Stimulated activated CD4-positive, alpha-beta T cell treated with anti-CD3 and anti-CD28 coated beads, Interleukin-4, amount 100 ng/mL, for 24 hours (primary cell): ENCODE measurements at places on chromosomes 12 and 14.

DNA sequence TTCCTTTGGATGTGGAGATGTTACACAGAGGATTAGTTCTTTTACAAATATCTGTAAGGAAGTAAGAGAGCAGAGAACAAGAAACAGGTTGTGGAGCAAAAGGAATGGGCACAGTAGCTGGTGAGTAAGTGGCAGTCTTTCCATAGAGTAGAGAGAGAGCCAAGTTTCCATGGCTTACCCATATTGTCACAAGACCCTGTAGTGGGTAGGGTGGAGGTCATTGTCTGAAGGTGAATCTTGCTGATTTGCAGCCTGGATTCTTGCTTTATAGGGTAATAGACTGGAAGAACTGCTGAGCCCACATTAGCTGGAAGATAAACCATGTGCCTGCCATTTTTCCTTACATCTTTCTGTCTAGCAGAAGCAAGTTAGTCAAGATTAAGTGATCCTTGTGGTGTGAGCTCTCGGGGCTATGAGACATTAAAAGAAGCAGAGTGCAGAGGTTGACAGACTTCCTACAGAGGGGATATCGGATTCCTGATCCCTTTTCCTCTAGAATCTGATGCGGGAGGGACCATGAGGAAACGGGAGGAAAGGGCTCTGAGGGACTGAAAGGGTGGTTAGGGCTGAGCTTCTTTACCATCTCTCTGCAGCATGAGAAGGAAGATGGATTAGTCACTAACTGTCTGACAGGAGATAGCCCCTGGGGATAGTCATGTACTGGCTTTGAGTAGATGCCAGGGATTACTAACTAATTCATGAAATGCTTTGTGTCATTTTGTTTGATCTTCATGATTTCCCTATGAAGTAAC is 44.0 kb upstream of the LRTM2 start:
- DNase-seq, result no peak

- no peak for DNase-seq
Measured at GRCh38 chr14:29821242-29821641, 106.4 kb downstream of the PRKD1 start.

GRCh38 chr14:58491593-58491992 is 64.1 kb downstream of the KIAA0586 start:
- DNase-seq, result no peak

GRCh38 chr12:65308006-65308405 is 29.5 kb downstream of the MSRB3 start:
- no peak for DNase-seq

- DNase-seq, result no peak
Measured at GRCh38 chr12:130501821-130502220, 164.1 kb downstream of the PIWIL1 start.

- no peak for DNase-seq
Measured at GRCh38 chr12:48022676-48023385, 18.6 kb upstream of the COL2A1 start.

DNA sequence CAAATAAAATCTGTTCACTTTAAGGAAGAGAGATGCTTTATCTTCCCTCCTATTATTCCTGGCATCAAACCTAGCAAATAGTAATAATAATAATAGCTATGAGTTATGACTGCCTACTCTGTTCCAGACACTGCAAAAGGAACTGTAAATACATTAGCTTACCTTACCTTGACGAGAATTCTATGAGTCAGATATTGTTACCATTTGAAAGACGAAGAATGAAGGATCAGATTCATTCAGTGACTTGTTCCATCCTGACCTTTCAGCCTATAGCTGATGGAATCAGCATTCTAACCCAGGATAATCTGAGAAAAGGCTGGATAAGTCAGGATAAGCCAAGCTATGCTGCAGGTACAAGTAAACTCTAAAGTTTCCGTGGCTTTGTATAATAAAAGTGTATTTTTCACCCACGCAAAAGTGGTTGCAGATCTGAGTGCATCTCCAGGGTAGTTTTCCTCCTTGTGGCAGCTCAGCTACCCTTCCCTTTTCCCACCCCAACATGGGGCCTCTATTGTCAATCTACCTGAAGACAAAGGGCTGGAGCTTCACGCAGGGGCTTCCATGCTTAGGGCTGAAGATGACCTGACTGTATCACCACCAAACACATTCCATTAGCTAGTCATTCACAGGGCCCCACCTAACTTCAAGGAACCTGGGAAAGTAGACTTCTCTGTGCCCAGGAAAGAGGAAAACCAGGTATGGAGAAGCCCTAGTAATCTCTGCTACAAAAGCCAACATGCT is 57.2 kb upstream of the CCND2 start:
- DNase-seq, result no peak

DNA sequence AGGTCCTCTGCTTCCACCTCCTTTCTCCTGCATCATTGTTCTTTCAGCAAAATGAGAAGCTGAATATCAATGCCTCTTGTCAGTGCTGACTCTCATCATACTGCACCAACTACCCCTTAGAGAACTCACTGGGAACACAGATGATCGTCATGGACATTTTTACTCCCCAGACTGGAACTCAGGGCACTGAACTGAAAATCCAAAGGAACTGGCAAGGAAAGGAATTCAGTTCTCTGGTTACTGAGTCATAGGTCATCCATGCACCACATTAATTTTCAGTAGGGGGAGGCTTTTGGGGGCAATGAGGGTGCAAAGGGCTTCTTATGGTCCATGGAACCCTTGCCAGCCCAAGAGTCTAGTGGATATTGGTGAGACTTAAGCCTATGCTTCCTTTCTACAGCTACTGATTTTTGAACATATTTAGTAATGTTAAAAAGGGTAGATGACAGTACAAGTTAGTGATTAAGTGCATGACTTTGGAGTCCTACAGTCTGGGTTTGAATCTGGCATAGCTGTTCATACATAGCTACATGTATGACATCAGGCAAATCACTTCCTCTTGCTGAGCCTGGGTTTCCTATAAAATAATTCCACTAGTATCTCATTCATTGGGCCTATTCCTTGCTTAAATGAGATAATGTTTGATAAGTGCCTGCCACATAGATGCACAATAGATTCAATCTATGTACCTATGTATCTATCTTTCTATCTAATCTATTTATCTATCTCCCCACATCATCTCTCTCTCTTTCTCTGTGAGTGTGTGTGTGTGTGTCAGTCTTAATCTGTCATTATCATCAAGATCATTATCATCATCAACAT is 29.2 kb downstream of the BBS10 start:
- no peak for DNase-seq

DNA sequence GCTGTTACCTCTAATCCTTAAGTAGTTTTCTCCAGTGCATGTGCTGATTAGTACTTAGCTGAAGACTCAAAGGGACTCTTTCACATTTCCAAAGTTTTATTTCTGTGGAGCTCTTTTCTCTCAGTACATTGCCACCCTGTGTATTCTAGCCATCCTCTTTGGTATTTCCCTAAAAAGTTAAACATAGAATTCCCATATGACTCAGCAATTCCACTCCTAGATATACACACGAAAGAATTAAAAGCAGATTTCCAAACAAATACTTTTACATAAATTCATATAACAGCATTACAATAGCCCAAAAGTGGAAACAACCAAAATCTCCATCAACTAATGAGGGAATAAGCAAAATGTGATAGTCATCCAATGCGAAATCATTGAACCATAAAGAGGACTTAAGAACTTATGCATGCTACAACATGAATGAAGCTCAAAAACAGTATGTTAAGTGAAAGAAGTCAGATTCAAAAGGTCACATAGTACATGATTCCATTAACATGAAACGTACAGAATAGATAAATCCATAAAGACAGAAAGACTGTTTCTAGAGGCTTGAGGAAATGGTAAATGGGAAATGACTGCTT is 9.0 kb upstream of the NOVA1 start:
- no peak for DNase-seq

GRCh38 chr12:103652808-103653207 is 65.7 kb downstream of the STAB2 start:
- DNase-seq, result no peak

DNA sequence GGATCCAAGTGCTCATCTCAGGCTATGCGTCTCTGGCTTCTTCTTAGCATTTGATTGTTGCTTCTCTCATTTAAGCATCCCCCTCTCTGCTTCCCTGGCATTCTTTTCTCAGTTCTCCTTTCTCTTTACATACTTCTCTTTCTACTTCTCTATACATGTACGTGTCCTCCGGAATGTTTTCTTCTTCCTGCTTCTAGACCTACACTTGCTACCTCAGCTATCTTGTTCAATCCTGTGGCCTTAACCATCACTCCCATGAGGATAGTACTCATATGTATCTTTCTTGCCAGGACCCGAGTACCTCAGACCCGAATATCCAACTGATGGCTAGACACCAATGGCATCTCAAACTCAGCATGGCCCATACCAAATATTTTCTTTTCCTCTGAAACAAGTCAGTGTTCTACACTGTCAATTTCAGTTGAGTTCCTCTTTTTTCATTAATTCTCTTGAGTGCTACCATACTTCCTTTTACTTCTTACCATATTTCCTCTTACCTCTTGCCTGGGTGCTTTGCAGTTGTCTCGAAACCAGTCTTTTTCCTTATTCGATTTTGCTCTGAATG is 115.1 kb upstream of the SLC38A2 start:
- no peak for DNase-seq

DNA sequence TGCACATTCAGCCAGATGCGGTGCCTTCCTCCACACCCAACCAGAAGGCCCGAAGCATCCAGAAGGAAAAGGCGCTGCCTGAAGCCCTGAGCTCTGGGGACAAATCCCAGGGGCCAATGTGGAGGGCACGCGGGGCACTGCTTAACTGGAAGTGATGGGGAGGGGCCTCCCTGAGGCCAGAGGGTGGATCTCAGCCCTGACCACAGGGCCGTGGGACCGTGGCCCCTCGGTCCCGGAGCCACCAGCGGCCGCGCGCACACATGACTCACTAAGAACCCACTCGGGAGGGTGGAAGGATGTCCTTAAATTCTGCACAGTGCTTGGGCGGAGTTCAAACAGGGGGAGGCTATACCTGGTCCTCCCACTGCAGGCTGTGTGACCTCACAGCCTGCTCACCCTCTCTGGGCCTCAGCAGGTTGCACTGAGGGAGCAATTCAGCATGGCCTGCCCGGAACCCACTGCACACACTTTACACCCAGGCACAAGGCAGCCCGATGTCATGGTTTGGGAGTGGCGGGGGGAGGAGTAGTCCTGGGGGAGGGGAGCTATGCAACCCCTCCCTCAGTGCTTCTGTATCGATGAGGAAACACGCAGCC is 89.5 kb downstream of the RFLNA start:
- no peak for DNase-seq

- no peak for DNase-seq
Measured at GRCh38 chr12:3010214-3010930, 51.2 kb downstream of the TEAD4 start.
